ENCODE measurements at places on chromosomes 13 and 19.

DNA sequence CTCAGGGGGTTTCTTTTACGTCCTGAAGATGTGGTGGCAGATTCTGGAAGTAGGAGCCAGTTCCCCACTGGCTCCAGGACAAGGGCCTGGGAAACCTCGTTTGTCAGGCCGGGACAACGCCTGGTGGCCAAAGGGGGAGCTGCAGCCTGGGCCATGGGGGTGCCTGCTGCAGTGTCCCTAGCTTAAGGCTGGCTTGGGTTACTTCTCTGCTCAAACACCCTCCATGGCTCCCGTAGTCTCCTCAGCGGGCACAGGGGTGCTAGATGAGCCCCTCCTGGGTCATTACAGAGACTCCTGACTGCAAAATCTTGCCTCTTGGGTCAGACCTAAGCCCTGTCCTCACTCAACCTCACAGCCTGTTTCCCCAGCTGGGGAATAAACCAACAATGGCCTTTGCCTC lies 14.7 kb downstream of the CILP2 start:
- DNase-seq: peak; percentile 33

DNA sequence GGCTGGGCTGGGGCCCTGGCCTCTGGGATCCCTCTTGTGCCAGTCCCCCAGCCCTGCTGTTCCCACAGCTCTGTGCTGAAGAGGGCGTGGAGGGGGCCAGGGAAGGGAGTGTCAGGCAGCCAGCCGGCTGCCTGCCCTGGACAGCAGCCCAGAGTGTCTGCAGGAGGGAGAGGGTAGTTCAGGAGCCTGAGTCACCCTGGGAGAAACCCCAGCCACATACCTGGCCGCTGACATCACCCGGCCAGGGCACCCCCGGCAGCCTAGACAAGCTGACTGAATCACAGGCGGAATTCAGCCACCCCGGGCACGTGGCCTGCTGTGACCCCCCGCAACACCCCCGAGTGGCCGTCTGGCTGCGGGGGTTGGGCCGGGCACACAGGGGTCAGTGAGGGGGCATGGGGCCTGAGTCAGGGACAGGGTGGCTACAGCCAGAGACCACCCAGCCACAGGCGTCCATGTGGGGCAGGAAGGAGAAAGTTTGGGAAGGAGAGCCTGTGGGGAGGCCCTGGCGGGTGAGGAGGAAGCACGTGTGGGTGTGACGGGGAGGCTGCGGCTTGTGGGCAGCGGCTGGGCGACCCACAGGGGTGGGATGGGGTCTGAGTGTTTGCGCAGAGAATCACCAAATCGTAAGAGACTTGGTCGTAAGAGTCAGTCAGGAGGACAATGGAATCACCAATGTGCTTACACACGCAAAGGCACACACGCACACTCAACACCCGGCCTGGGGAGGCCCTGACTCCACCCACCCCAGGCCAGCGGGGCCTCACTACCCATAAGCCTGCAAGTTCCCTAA lies 11.9 kb upstream of the FOSB start:
- DNase-seq: peak; percentile 96

DNA sequence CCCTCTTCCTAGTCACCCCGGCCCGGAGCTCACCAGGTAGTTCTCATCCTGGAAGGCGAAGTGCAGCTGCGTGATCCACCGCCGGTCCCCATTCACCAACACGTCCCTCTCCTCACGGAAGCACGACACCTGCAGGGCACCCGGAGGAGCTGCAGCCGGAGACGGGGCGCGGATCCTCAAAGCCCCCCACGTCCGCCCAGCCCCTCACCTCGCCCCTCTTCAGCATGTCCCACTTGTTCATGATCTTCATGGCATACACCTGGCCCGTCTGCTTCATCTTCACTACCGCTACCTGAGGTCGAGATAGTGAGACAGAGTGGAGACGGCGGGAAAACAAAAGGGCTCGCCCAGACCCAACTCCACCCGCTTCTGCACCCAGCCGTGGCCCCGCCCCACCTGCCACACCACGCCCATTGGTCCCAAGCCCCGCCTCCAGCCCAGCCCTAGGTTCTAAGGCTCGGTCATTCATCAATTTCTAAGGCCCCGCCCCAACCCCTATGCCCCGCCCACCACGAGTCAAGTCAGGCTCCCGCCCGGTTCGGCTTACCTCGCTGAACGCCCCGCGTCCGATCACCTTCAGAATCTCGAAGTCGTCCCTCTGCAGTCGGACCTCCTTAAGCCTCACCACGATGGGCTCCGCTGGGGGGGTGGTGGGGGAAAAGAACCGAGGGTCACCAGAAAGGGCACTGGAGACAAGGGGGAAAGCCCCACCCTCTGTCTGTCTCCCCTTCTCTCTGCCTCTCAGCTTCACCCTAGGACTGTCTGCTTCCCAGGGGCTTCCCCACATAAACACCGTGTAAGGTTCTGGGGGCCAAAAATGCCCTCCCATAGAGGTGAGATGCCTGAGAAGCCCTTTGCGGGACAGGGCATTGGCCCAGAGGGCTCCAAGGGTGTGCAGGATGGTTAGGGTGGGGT lies 2.8 kb downstream of the DMPK start:
- peak; percentile 75 for DNase-seq

DNA sequence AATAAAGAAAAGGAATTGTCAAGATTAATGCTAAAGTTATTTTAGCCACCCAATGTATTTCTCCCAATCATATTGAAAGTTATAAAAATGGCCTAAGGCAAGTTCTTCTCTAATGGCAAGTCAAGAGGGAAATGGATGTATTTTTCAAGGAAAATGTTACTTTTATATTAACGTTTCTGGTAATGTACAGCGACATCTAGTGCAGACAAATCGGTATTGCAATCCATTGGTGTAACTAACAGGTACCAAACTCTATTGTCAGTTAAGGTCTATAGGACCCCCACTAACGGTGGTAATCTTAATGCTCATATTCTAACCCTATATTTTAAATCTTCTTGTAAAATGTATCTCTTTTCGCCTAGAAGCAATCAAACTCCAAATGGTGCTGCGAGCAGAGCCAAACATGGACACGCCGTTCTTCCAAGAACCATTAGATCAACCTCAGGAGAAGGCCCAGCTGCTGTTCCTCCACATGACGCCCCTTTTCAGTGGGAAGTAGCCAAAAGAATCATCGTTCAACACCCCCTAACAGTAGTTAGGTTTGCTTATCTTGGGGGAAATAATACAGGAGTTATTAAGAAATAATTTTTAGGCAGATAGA lies 98.5 kb upstream of the PABPC3 start:
- peak; percentile 42 for DNase-seq

GRCh38 chr13:98265692-98266551 lies 88.9 kb upstream of the RNF113B start:
- DNase-seq: no peak

- peak; percentile 86 for DNase-seq
Measured at GRCh38 chr19:41500443-41500842, 57.5 kb downstream of the ERICH4 start.

GRCh38 chr13:46211116-46211482 lies 629 bp upstream of the LRRC63 start:
- DNase-seq: no peak

DNA sequence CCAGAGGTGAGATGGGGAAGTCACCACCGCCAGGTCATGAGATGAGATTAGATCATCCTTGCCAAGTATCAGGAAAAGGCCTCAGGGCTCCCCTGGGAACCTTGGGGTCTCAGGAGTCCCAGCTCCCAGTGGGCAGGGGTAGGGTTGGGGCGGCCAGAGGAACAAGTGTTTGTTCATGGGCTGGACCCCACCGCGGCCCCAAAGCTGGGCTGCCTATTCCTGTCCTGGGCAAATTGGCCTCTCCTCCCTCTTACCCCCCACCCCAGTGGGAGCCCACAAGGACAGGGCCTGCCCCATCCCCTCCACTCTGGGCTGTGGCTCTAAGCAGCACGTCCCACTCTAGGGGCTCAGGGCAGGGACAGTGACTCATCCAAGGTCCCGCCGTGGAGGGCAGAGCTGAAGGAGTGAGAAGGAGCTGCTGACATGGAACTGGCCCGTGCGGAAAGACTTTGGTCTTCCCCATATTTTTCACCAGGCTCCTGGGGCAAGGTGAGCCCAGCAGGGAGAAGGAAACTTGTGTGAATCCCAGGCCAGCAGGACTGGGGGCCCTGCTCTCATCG lies 4.0 kb upstream of the HCN2 start:
- DNase-seq: no peak

GRCh38 chr19:45245334-45245787 lies at the start of gene EXOC3L2:
Gene EXOC3L2 (minus strand): TSS chr19:45245407. CDS start chr19:45239045, 6,362 bp downstream.
- peak; percentile 39 for DNase-seq

DNA sequence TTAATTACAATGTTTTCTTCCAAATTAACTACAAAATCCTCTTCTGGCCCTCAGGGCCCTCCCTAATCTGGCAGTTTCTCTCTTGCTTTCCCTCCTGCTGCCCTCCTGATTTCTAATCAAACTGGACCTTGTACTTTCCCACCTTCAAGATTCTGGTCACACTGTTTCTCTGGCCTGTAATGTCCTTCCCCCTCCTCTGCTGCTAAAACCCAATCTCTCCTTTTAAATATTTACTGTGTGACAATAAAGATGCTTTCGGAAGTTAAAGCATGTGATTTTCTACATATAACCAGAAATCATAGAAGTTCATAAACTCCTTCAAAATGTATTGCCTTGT lies 14.1 kb upstream of the HMGB1 start:
- DNase-seq: no peak

GRCh38 chr19:54408456-54409026 lies 6.7 kb upstream of the TTYH1 start:
- no peak for DNase-seq

DNA sequence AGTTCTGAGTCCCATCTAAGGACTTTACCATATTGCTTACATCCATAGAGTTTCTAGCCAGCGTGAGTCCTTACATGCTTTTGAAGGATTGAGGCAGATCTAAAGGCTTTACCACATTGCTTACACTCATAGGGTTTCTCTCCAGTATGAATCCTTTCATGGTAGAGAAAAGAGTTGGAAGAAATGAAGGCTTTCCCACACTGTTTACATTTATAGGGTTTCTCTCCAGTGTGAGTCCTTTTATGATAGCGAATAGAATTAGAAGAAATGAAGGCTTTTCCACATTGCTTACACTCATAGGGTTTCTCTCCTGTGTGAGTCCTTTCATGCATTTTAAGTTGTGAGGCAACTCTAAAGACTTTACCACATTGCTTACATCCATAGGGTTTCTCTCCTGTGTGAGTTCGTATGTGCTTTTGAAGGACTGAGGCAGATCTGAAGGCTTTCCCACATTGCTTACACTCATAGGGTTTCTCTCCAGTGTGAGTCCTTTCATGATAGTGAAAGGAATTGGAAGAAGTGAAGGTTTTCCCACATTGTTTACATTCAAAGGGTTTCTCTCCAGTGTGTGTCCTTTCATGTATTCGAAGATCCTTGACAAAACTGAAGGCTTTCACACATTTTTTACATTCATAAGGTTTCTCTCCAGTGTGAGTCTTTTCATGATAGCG lies 8.4 kb upstream of the ZNF433 start:
- DNase-seq: no peak

DNA sequence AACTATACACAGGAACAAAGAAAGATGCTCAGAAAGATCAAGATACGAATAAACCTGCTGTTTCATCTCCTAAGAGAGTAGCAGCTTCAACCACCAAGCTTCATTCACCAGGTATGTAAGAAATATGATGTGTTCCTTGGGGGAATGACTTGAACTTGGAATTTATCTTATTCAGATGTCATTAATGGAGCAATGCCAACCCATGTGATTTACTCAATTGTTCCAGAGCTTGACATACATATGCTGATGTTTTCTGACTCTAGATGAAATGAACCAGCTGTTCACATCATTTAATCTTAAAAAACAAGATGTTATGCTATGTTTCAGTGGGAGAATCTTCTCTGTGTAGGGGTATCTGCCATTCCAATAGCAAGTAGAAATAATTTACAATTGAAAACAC lies 270.9 kb downstream of the SLC7A1 start:
- DNase-seq: no peak

DNA sequence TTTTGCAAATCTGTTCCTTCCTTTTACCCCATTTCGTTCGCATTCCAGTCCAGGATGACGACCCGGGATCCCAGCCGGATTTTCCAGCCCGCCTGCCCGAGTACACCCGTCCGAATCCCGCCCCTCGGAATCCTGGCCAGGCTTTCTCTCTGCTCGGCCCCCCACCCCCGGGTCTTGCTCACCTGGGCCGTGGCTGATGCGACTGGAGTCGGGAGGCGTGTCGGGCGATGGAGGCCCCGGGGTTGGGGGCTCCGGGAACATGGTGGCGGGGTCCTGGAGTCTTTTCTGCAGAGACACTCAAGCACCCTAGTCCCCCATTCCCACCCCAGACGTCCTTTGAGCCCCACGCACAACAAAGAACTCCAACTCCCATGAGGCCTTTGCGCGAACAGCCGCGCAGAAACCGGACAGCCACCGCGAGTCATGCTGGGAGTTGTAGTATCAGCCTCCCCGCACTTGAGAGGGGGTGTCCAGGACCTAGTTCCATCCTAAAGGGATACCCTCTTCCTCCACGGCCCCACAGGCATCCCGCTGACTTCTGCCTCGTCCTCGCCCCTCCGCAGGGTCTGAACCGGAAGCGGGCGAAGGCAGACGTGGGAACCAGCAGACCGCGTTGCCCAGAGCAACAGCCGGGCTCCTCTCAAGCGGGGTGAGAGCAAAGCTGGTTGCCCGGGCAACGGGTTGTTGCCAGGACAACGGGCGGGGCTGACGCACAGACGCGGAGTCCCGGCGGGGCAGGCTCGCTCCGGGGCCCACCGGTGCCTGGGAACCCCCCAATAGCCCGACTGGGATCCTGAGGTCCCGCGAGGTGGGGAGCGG lies 1.1 kb downstream of the SYT5 start:
- peak; percentile 66 for DNase-seq

- DNase-seq: no peak
Measured at GRCh38 chr13:113916330-113916815, 52.5 kb upstream of the GAS6 start.

GRCh38 chr13:108508263-108508662 lies 121.1 kb upstream of the MYO16 start:
- no peak for DNase-seq

DNA sequence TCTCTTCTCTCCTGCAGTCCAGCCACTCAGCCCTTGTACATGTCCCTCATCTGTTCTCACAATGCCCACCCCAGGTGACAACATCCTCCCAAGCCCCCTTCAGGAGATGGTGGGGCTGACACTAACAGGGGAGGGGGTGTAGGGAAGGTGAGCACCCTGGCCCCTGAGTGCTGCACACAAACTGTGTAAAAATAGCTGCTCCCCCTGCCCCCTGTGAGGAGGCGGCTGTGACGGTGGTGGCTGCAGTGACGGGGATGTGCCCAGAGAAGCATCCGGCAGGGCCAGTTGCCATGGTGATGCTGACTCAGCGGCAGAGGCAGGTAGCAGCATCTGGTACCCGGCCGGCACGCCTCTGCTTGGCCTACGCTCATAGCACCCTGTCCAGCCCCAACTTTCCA lies 13.0 kb upstream of the JUND start:
- no peak for DNase-seq

- no peak for DNase-seq
Measured at GRCh38 chr13:86309881-86310280, 510.7 kb upstream of the SLITRK6 start.

Measured in lung microvascular endothelial cell (primary cell).